ENCODE measurements at places on chromosomes 6 and 20. TPM values are rescaled to one million over a fixed set of nuclear protein-coding genes. Genes with fewer than 3 reads are reported as not detected.

DNA sequence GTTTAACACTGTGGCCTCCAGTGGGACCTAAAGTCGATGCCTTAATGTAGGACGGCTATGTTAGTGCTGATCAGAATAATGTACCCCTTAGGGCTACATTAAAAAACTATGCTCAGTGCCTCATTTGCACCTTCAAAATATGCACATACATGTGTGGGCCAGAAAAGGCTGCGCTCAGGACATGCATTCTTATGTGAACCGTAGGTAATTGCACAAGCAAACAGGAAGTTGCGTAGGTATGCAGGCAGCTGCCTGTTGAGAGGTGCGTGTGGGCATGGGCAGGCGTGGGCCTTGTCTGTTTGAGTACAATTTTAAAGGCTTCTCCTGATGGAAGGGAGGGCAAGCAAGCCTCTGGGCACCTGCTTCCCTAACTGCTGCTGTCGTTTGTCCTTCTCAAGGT, 116.2 kb upstream of the JAG1 start:
- no peak for DNase-seq

GRCh38 chr6:133512410-133513016, 271.4 kb downstream of the EYA4 start:
- DNase-seq, result peak; percentile 26

Gene ECT2L
- not detected for total RNA-seq

DNA sequence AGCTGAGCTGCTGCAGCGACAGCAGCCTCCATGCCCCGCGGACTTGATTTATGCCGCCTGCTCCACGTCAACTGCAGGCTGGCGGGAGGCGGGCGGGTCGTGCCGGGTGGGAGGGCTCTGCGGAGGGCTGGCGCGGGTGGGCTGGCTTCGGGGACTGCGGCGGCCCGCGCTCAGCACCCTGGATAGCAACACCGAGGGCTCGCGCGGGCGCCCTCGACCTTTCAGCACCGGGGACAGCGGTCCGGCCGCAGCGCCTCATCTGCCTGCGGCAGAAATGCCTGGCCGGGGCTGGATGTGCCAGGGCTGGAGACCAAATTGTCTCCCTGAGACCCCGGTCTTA, 792 bp downstream of the SNAP25 start:
- peak; percentile 66 for DNase-seq

Gene FRK
- 1.4 TPM for total RNA-seq

DNA sequence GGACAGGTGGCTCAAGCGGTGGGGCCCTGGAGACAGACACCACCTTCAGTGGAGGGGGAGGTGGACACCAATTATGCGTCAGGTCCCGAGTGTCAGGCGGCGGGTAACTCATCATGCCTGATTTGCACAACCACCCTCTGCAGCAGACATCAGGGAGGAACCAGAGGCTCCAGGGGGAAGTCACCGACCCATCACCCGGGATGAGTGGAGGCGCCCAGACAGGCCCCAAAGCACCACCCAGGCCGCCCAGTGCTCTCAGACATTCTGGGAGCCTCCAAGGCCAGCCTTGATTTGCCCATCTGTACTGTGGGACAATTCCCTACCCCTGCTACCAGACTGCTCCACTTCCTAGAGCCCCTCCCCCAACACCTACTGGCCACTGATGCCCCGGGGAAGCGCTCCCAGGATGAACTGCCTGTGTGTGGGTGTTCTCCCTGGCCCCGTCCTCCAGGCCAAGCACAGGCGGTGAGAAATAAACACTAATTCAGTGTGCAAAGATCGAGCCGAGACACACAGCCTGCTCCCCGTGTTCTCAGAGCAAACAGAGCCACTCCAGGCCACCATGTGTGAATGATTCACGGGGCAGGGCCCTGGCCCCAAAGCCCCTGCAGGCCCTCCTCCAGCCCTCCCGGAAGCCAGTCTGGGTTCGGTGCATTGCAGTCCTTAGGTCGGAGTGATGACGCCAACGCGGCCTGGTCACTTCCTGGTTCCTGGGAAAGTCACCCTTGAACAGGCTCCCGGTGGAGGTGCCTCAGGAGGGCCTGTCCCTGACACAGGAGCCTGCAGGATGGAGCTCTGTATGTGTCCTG, 107.2 kb downstream of the ASXL1 start:
- peak; percentile 68 for DNase-seq

DNA sequence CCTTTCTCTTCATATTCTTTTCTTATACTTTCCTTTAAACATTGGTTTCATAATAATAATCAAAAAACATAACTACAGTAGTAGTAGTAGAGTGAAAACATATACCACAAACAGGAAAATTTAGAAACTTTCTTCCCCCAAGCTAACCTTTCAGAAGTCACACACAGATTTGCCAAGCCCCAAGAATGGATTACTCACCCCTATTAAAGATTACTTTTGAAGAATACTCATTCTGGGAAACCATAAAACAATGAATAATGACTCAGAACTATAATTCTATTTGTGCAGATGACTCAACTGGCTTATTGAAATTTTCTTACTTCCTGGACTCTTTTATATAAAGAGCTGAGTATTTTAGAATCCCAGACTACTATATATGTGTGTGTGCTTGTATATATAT, 119.4 kb upstream of the GJE1 start:
- no peak for DNase-seq

- no peak for DNase-seq
These were observed 20.6 kb upstream of the CHMP4B start for GRCh38 chr20:33790566-33790965.

DNA sequence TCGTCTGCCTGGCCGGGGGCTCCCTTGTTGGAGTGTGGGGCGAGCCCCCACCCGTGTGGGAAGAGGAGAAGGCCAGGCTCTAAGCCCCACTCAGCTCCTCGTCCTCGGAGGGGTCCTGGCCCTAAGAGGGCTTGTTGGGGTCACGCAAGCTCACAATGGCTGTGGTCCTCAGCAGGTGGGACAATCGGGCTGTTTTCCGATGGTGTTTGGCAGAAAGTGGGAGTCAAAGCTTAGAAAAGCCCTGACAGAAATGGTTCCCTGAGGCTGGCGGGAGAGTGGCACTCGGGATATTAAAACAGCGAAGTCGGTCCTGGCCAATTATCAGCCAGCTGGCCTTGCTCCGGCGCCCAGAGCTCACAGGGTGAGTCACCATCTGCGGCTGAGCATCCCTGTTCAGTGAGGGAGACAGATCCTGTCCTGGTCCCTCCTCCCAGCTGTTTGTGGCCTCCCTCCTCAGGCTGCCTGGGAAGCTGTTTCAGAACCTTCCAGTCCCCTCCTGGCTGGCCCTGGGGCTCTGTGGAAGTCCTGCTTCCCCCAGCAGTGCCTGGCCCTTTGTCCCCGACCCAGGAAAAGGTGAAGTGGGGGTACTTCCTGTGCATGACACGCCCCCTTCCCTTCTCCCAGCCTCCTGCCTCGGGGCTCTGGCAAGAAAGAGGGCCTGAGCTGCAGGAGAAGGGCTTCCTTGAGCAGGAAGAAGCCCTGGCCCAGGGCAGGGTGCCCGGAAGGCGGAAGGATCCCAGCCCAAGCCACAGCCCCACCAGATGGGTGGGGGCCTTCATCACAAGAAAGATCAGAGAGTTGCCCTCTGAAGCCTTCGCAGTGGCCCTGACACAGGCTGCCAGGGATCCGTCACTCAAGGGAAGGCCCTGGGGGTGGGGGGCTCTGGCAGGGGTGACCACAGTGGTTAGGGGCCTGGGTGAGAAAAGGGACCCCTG, 53.6 kb upstream of the BHLHE23 start:
- no peak for DNase-seq

Measured in psoas muscle (tissue), 8 donors.